ENCODE measurements at places on chromosomes 7 and 10.

DNA sequence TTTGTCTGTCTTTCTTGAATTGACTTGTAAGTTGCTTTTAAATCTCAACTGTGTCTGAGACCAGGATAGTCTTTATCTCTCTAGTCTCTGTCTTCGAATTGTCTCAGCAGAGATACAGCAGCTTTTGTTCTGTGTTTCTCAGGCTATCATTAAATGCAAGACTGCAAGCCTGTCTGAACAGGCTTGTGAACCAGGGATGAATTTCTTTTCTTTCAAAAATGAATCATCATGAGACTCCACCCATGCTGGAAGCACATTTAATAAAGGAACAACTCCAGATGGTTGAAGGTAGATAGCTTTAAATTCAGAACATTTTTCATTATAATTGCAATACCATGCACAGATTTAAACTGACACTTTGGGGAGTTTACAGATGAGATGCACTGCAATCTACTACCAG lies 155.9 kb downstream of the SEC23IP start:
- no peak for DNase-seq

- no peak for DNase-seq
Observed at GRCh38 chr7:148464947-148465346, 125.6 kb upstream of the C7orf33 start.

DNA sequence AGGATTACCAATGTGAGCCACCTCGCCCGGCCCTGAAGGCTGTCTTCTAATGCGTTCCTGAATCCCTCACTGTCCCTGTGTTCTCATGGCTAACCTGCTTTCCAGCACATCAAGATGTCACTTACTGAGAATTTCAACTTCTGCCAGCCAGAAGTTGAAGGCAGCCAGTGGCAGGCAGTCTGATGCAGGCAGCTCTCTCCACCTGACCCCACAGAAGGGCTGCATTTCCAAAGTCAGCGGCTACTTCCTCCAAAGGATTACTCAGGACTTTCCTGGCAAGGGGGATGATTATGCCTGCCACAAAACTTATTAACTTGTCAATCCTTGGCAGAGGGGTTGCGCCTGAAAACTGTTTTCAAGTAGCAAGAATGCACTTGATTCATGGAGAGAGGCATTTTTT lies 1219.4 kb downstream of the TYW1 start:
- no peak for DNase-seq

DNA sequence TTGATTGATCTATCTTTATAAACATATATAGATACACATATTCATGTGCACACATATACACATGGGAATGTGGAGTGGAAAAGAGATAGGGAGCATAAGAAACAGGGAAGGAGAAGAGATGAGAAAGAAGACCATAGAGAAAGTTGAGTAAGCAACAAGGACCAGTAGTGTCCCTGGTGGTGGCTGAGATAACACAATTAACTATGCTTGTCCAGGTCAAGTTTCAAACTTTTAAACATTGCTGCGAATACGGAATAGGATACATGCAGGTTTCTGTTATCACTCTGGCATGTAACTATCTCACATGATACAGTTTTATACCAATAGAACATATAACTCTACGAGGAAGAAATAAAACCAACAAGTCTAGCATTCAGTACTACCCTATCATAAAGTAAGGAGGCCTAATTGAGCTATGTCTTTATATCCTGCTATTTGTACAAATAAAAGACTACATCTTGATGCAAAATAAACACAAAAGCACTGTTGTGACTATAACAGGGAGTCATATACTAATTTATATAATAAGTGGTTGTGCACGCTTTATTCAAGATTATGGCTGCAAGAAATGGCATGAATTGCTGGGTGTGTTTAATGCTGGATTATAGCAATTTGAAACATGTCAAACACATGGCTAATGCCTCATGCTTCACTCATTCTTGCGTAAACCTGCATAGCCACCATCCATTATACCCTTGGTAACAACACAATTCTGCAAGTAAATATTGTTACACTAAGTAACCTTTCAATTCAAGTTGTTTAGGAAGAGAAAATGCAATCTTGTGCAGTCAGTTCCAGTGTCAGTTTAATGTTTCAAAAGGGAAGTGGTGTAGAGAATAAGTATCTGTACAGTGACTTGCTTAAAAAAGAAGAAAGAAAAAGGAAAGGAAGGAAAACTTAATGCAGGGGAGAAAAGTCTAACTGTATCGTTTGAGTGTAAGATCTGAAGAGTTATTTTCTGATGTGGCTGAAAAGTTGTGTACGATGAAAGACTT lies 8.2 kb downstream of the FOXP2 start:
- DNase-seq = no peak

DNA sequence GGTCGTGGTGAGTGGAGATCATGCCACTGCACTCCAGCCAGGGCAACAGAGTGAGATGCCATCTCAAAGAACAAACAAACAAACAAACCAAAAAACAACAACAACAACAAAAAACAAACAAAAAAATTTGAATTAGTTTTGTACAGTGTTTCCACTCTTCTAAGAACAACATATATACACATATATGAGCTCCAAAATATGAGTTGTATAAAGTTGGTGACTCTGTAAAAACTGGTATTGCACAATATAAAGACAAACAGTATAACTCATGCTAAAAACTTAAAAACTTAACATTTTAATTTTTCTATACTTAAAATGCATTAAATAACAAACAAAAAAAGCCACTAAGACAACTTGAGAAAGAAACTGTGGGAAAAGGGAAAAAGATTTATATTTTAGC lies 46.0 kb downstream of the AKR1B15 start:
- DNase-seq = no peak

DNA sequence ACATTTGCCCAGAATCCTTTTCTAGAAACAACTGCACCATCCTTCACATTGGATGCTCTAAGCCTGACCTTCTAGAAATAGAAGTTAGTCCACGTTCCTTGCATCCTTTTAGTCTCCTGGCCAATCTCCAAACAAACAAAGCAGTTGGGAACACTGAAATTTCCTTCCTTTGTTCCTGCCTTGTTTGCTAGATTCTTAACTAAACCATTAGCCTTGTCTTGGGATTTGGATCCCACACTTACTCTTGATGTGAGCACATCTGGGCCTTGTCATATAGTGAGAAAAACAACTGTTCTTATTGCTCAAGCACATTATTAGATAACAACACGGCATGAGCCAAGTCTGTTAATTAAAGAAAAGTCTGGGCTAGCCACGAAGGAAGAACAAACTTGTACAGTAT lies 319.3 kb upstream of the GHITM start:
- peak; percentile 5 for DNase-seq

GRCh38 chr7:94907026-94907810 lies at the start of gene PPP1R9A:
PPP1R9A (plus strand) TSS chr7:94907594; CDS start chr7:94910114, 2,520 bp downstream.
- DNase-seq = peak; percentile 20

GRCh38 chr10:28822719-28823464 lies 145.6 kb downstream of the BAMBI start:
- no peak for DNase-seq

DNA sequence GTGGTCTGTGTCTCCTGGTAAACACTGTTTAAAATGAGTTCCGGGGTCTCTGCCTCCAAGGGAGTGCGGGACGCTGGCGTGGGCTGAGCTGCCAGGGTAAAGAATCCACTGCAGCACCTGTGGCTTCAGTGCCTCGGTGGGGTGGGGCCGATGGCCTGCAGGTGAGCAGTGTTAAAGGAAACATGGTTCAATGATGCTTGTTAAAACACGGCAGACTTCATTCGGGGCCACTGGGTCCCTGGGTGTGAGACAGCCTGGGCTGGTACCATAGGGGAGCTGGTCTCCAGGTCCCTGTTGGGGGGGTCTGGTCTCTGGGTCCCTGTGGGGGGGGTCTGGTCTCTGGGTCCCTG lies 24.9 kb upstream of the KNDC1 start:
- no peak for DNase-seq

- no peak for DNase-seq
Observed at GRCh38 chr10:121070275-121071070, 219.3 kb downstream of the WDR11 start.

GRCh38 chr10:14384915-14385314 lies 54.2 kb upstream of the FRMD4A start:
- no peak for DNase-seq

DNA sequence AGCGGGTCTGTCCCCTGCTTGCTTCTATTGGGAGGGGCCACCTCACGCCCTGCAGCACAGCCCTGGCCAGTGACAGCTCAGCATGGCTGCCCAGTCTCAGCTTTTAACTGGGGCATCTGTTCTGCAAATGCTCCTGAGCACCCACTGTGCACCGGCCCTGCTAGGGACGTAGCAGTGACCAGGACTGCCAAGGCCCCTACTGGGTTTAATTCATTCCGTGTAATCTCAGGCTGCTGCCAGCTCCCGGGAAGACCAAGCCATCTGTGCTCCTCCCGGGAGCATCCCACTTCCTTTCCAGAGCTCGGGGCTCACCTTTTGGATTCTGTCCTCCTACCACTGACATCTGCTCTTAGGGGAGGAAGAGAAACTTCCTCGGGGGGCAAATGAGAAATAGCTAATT lies 85.2 kb downstream of the ADARB2 start:
- no peak for DNase-seq

- DNase-seq = no peak
Observed at GRCh38 chr7:141456711-141457110, 94.5 kb upstream of the AGK start.

DNA sequence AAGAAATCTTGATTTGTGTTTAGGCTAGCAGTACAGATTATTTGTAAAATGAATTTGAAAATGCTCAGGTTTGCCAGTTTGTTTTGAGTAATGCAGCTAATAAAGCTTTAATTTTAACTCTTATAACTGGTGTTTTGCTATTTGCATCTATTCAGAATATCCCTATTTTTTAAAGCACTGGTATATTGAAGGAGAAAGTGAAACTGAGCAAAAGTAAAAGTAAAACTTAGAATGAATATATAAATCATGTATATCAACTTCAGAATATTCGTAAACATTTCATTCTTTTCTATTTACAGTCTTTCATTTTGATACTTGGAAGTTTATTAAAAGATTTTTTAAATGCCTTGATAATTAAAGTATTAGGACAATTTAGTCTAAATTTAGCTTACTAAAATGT lies 26.2 kb downstream of the TASOR2 start:
- no peak for DNase-seq

DNA sequence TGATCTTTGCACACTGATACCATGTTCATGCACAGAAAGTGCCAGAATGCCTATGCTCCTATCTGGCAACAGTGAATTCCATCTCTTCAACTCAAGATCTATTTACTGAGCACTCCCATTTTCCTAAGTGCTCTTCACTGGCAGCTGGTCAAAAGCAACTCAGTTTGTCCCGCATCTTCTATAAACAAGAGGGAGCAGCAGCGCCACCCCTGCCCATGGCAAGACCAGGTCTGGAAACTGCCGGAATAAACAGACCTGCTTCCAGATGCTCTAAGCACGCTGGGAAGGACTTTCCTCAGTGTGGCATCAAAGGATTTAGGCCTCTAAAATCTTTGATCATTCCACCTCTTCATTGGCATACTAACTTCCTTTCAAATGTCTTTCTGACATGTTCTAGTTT lies 104.4 kb upstream of the MACROH2A2 start:
- DNase-seq = no peak

DNA sequence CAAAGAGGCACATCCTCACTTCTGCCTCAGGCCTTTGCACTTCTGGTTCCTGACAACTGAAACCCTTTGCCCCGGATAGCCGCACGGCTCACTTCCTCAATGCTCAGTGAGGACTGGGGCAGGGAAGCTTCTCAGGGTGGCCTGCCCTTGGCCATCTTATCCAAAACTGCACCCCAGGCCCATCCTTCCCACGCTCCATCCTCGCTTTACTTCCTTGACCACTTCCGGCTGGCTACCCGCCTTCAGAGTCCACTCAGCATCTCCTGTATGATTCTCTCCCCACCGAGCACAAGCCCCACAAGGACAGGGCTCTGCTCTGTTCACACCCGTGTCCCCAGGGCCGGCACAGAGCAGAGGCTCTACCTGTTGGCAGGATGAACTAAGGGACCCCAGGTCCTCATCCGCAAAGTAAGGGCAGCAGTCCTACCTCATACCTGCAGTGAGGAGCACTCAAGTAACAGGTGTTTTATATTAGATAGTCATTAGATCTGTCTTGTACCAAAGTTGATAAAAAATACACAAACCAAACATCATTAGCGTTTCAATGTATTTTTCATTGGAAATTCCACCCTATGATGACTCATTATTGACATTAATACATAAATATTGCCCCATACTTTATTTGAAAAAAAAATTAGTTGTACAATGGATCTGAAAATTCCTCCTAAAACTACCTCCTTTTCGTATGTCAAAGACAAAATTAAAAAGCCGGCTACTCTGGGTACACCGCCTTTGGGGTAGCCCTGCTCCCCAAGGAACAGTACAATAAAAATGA lies 35.0 kb downstream of the GNA12 start:
- no peak for DNase-seq

DNA sequence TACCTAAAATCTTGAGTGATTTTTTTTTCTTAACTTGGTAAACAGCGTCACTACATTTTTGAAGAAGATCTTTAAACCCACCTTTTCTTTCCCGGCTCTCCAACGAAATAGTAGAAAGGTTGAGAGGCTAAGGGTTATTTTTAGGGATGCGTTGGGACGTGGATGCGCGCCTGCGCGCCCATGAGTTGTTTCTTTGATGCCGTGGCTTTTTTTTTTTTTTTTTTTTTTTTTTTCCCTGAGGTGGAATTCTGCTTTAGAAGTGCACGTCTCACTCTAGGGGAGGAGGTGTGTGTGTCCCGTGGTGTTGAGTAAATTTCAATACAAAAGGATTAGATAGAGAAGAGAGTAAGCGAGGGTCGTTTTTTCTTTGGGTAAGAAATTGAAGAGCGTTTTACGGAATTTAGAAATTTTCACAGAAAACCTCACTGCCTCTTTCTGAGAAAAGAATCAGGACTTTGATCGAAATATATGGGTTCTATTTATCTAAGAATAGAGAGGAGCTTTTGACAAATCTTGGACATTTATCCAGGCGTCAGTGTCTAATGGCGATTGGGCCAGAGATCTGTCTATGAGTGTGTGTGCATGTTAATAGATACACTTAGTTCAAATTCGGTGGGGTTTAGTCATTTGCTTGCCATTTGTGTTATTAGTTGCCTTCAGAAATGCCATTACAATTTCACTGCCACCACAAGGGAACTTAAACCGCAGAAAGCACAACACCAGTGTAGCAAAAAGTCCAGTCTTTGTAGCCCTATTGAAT lies 1.2 kb upstream of the SP8 start:
- no peak for DNase-seq

DNA sequence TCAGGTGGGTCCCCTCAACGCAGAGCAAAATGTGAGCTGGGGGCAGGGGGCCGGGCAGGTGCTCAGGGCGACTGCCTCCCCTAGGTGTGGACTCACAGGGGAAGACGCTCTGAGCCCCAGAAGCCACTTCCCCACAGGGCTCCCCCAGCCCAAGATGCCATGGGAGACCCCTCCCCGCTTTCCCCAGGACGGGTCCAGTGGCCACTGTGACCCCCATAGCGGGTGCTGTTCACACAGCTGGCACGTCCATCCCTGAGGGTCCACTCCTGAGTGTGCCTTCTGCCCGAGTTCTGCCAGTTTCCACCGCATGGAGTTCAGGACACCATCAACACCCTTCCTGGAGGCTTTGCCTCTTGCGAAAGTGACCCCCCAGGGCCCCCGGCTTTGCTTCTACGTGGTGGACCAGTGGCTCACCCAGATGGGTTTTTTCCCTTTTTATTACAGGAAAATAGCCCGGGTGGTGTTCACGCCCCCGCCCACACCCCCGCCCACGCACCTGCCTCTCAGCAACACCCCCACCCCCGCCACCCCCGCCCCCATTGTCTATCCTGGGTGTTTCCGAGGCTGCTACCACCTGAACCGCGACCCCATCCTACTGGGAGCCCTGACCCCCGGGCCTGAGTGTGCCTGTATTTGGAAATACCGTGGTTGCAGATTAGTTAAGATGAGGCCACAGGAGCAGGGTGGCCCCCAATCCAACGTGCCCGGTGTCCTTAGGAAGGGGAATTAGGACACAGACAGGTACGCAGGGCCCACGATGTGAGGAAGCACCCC lies 32.0 kb downstream of the ADAP1 start:
- no peak for DNase-seq

GRCh38 chr10:82331716-82332115 lies 456.7 kb downstream of the NRG3 start:
- no peak for DNase-seq

All from astrocyte of the spinal cord (primary cell).